ENCODE measurements at places on chromosomes 12 and 14.

- DNase-seq: peak; percentile 11
These were observed 31.0 kb upstream of the LGALS3 start for GRCh38 chr14:55097881-55098560.

DNA sequence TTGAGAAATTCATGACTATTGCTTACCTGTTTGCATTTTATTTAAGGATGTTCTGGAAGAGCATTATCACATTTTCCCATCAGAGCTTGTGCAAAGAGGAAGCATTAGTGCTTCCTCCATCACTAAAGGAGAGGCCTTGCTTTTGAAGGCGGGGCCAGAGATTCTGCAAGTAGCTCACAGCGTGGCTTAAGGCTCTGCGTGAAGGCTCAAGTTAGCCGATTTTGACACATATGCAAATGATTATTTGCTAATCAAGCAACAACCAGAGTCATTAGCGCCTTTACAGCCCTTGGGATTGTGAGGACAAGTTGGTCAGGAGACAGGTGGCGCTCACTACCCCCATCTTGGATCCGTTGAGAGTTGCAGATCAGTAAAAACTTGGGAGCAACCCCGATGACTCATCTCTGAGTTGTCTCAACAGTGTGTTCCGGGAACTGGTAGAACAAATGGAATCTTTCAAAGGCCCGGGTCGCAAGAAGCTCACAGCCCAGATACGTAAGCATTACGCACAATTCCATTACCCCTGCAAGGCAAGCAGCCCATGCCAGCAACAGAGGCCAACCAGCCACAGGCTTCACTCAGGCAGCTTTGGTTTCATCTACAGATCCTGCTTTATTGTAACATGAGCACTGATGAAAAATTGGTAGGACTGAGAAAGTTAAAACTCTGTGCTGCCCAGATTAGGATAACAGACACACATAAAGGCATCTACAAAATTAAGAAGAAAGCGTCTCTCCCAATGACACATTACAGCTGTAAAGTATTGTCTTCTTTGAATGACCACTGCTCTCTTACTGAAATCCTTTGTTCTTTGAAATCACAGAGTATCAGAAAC lies 34.9 kb upstream of the SPTSSA start:
- no peak for DNase-seq

DNA sequence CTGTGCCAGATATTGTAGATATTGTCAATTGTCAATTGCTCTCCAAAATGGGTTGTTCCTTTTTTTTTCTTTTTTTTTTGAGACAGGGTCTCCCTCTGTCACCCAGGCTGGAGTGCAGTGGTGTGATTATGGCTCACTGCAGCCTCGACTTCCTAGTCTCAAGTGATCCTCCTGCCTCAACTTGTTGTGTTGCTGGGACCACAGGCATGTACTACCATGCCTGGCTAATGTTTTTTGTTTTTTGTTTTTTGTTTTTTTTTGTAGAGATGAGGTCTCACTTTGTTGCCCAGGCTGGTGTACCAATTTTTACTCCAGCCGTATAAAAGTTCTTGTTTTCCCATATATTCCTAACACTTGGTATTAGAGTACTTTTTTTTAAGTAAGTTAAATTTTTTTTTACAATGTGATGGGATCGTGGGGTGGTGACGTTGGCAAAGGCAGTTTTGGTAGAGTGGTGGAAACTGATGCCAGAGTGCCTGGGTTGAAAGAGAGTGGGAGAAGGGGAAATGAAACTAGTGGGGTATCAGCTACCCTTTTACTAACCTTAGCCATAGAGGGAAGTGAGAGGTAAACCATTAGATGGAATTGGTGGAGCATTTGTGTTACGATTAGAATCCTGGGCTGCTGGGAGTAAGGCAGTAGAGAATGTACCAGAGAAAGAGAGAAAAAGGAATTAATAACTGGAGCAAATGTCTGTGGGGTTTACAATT lies 33.0 kb upstream of the CFAP54 start:
- no peak for DNase-seq

DNA sequence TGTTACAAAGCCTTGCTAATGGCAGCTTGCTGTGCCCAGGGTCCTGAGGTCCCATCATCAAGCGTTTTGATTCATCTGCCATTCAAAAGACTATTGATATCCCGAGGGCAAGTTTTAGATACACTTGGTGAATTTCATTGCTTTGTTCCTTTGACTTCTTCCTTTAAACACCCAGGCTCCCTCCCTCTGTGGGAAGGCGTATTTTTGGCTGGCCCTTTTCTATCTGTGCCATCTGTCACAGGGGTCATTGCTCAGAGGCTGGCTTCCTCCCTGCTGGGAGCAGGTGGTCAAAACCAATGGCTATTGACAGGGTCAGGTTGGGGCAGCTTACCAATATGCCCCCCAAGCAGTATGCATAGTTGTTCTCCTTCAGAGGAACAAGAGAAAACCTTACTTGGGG lies 40.0 kb downstream of the SCN8A start:
- no peak for DNase-seq

DNA sequence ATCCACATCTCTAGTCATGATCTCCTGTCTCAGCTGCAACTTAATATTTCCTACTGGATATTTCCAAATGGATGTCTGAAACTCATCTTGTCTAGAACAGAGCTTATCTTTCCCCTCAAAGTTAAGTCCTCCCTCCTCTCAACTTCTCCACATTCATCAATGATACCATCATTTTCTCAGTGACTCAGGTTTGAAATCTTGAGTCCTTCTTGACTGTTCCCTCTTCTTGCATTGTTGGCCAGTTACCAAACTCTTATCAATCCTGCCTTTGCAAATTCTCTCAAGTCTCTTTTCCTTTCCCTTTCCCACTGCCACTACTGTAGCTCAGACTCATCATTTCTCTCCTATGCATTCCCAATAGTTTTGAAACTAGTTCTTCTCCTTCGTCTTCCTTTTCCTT lies 14.3 kb upstream of the CHURC1 start:
- DNase-seq: no peak

- no peak for DNase-seq
These were observed 8.5 kb downstream of the LRTM2 start for GRCh38 chr12:1828856-1829255.

GRCh38 chr14:76902591-76902990 lies 76.4 kb downstream of the LRRC74A start:
- no peak for DNase-seq
